ENCODE measurements at places on chromosomes 16 and 17. TPM values are rescaled to one million over a fixed set of nuclear protein-coding genes. Genes with fewer than 3 reads are reported as not detected.

Gene ITGAE
- 21.3 TPM for total RNA-seq

Gene DNAH2
- 0.10 TPM for total RNA-seq

Gene TRAPPC2L
- 47.6 TPM for total RNA-seq

Gene CDC42EP4
- 16.6 TPM for total RNA-seq

Gene CTRB2
- not detected for total RNA-seq

Gene FAM83G
- 18.9 TPM for total RNA-seq

Gene FOXN1
- total RNA-seq = not detected
